ENCODE measurements at places on chromosomes 3 and 15.

- DNase-seq, result no peak
These were observed 45.2 kb downstream of the ITGA11 start for GRCh38 chr15:68386587-68387288.

GRCh38 chr3:157958457-157958856 lies 147.8 kb downstream of the SHOX2 start:
- no peak for DNase-seq

DNA sequence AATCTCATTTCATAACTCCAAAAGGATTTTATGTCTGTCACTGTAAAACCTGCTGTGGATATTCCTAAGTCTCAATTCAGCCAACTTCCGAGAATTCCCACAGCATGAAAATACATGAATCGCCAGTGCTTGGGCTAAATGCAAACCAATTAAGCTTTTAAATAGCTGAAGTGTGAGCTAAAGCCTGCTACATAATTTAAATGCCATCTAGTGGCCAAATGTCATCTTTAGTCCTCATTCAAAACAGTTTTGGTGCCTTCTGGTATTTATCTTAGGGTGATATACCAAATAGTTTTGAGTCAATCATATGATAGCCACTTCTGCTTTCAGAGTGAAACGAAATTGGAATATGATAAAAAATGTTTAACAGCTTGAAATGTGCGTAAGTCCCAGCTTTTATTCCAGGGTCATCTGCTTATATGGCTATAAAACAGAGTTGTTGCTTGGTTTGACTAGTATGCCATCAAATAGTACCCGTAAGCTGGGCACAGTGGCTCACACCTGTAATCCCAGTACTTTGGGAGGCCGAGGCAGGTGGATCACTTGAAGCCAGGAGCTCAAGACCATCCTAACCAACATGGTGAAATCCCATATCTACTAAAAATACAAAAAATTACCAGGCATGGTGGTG lies 41.8 kb upstream of the CCNL1 start:
- DNase-seq, result no peak

DNA sequence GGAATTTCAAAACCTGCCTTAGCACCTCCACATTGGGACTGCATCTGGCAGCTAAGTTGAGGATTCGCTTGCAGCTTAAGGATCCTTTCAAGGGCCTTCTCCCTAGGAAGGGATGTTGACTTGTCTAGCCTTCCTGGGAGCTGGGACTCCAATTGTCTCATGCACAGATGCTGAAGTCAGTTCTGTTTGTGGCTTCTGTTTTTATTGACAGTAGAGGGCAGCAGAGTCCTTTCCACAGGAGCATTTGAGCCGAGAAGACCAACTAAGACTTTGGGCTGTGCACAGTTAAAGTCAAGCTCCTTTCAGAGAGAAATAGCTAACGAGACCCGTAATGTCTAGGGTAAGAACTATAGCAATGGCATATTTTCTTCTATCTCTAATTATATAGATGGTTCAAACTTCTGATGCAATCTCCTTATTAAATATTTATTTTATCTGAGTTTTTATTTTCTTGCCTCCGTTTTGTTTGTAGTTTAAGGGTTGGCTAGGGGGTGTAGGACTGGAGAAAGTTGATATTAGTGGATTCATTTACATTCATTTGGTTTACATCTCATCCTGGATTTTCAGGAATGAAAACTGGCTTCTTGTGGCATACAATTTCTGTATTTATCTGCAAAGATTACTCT lies 59.7 kb upstream of the KBTBD8 start:
- no peak for DNase-seq

- DNase-seq, result no peak
These were observed 7.2 kb downstream of the CD276 start for GRCh38 chr15:73691396-73691795.

DNA sequence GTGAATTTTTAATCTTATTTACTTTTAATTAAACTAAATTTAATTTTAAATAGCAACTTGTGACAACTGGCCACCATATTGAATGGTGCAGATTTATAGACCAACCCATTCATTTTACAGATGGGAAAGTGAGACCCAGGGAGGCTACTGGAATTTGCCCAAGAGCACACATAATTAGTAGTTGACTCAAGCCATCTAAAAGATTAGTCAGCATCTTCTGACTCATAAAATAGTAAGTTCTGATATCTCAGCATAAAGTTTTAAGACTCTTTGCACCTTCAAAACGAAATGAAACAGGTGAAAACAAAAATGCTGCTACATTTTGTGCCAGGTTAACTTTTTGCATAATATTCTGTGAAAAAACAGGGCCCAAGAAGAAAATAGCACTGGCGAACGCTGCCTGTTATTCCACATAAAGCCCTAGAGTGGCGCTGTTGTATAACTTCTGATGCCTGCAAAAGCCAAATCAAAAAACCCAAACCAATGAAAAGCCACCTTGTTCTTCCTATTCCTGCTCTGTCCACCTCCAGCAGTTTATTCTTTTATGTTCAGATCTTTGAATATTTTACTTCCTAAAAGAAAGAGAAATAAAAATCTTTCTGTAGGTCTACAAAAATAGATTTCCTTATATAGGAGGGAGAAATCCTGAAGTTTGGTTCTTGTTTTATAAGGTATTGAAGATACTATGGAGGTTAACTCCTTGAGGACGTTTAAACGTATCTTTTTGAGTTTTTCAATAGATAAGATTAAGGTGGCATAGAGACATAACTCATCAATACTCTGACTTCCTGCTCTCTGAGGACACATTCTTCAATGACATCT lies 62.8 kb downstream of the OTOL1 start:
- no peak for DNase-seq

- no peak for DNase-seq
These were observed 843.6 kb upstream of the NECTIN3 start for GRCh38 chr3:110227991-110228390.

DNA sequence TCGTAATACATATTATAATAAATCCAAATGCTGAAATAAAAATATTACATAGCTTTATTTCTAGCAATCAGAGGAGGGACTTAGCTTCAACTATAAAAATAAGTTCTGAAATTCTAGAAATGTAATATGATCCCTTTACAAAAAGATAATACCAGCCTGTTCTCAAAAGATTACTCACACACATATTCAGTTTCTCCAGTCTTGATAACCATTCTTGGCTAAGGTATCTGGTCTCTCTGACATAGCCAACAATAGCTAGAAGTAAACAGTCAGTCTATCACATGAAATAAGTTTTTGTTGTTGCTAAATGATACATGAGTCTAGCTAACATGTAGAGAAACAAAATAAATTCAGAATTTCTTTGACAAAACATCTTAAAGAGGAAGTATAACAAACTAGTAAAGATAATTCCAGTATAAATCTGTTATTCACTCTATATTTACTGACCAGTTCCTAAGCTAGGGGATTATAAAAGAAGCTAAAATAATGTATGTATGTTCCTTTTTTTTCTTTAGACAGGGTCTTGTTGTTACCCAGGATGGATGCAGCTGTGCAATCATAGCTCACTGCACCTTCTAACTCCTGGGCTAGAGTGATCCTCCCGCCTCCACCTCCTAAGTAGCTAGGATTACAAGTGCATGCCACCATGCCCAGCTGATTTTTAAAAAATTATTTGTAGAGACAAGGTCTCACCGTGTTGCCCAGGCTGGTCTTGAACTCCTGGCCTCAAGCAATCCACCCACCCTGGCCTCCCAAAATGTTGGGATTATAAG lies 170.6 kb downstream of the TBL1XR1 start:
- no peak for DNase-seq

DNA sequence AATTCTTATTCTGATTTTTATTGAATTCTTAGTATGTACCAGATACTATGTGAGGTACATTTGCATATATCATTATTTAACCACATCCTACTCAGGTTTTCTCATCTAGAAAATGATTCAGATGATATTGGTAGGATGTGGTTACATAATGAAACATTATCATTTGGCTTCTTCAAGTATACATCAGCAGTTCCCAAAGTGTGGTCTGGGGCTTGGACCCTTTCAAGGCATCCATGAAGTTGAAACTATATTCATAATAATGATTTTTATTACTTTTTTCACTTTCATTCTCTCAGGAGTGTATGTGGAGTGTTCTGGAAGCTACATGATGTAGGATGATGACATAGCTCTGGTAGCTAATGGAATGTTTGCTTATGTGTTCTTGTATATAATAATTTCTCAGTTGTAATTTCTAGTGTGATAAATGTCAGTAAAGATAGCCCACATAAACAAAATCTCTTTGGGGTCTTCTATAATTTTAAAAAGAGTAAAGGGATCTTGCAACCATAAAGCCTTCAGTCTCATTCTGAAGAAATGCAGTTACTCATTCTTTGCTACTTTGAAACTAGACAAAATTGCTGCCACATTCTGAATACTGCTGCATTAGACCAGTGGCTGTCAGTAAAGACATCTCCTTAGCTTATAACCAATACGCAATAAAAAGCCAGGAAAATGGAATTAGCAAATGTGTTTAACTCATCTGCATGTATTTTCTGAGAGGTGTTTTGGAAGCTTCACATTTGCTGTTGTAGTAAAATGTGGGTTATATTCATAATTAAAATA lies 95.8 kb downstream of the PPARG start:
- no peak for DNase-seq

DNA sequence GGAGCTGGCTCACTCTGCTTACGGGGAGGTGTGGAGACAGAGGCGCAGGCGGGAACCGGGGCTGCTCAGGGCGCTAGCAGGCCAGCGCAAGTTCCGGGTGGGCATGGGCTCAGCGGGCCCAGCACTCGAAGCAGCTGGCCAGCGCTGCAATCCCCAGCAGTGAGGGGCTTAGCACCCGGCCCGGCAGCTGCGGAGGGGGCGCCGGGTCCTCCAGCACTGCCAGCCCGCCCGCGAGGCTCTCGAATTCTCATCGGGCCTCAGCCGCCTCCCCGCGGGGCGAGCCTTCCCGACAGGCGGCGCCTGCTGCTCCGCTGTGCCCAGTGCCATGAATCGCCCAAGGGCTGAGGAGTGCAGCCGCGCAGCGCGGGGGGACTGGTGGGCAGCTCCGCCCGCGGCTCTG lies 78.6 kb upstream of the MITF start:
- no peak for DNase-seq

DNA sequence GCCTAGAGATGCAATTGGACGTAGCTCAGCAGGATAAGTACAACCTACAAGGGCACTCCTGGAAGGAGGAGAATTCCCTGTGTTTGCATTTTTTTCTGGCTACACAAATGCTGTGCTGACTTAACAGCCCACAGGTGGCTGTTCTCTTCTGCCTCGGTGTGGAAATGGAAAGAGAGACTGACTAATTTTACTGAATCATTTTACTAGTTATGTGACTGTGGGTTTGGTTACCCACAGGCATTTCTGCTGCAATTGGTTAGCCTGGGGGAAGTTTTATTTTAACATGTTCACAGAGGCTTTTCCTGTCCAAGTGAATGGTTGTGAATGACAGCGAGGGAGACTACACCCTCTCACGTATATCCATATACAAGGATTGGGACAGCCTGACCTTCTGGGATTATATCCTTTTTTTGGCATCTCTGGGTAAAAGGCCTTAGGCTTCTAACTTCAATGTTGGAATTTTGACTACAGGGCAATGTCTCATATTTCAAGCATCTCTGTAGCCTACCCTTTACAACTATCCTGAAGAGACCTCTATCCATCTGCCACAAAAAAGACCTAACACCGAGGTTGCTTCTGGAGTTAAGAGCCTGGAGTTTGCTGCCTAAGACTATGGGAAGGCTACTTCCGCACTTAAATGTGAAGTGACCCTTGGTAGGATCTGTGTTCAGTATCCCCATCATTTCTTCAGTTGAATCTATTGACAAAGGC lies 67.2 kb upstream of the TP63 start:
- no peak for DNase-seq

DNA sequence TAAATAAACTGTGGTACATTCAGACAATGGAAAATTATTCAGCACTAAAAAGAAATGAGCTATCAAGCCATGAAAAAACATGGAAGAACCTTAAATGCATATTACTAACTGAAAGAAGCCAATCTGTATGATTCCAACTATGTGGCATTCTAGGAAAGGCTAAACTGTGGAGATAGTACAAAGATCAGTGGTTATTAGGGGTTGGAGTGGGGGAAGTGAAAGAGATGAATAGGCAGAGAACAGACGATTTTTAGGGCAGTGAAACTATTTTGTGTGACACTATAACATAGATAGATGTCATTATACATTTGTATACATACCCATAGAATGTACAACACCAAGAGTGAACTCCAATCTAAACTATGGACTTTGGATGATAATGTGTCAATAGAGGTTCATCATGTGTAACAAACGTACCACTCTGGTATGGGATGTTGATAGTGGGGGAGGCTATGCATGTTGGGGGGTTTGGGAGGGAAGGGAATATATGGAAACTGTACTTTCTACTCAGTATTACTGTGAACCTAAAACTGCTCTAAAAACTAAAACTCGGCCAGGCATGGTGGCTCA lies 29.0 kb downstream of the RAB27A start:
- DNase-seq, result no peak

DNA sequence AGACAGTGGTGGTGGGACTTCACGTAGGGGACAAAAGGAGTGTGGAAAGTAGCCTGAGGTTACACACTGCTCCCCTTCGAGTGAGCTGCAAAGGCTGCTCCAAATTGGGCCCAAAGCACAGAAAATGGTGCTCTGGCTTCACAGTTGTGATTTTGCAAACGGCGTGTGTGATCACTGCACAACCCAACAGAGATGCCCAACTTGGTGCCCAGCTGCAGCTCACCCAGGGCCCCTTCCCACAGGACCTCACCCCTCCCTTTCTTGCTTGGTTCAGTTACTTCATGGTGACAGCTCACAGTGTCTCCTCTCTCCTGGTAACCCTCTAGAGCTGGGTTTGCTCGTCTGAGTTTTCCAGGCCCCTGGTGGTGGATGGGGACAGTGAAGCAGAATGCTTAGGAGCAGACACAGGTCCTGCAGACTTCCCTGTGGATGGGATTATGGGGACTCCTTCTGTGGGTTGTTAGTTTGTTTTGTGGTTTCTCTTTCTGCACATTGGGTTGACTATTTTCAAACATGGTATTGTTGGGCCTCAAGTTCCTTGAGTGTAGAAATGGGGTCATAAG lies 98.3 kb downstream of the TOP2B start:
- no peak for DNase-seq

DNA sequence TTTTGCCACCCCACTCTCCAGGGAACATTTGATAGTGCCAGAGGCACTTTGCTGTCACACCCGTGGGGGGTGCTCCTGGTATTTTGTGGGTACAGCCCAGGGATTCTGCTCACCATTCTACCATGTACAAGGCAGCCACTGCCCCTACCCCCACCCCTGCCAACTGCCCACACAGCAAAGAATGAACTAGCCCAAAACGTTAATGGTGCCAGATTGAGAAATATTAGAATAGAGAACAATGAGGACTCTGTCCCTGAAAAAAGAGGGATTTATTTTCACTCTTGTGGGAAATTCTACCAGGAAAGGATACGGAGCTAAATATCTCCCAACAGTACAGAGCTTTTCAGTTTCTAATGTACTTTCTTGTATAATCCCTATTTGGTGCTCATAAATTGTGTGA lies 154.5 kb upstream of the SUCLG2 start:
- no peak for DNase-seq

GRCh38 chr3:117488983-117489382 lies 779.4 kb downstream of the TUSC7 start:
- no peak for DNase-seq
